ENCODE measurements at places on chromosomes 13 and 19.

- DNase-seq: no peak
These were observed 23.3 kb upstream of the ZNF233 start for GRCh38 chr19:44236384-44236783.

GRCh38 chr13:97431171-97431764, 2.7 kb upstream of the RAP2A start:
- DNase-seq: no peak

DNA sequence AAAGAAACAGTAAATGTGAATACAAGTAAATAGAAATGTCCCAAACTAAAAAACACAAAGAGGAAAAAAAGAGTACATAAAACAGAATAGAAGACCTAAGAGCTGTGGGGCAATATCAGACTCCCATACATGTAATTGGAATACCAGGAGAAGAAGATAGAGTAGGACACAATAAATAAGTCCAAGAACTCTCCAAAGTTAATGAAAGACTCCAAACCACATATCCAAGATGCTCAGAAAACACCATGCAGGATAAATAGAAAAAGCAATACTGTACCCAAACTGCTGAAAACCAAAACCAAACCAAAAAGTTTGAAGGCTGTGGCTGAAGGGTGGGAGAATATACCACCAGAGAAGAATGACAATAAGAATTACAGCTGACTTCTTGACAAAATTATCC, 18.3 kb downstream of the THSD1 start:
- no peak for DNase-seq

DNA sequence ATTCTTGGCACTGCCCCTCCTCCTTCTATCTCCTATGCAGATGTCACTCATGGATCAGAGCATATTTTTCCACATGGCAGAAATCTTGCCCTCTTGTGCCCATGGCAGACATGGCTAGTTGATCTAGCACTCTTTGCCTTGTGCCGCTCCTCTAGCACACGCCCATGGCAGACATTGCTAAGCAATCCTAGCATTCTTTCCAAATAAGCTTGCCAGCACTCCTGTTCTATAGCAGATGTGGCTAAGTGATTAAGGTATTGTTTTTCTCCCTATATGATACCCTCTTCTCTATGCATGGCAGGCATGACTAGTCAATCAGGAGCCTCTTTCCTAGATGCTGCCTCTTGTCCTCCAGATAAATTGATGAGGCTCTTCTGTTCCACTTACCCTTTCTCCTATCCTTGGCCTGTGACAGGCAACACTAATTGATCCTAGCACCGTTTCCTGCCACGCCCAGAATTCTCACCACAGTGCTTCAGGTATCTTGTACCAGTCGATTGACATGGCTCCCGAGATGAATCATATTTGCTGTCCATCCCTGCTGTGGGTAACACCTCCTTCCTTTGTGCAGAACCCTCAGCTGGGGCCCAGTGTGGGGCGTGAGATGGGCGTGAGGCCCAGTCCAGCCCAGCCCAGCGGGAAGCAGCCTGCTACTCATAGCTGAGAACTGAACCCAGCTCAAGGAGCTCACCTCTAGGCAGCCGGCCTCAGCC, 26.9 kb downstream of the TMED1 start:
- DNase-seq: no peak

Measured in stimulated activated CD4-positive, alpha-beta T cell treated with anti-CD3 and anti-CD28 coated beads, Interleukin-1b, Interleukin-23, amount 100 ng/mL, for 1 hour (primary cell).